ENCODE measurements at places on chromosomes 1 and 21. TPM values are rescaled to one million over a fixed set of nuclear protein-coding genes. Genes with fewer than 3 reads are reported as not detected.

DNA sequence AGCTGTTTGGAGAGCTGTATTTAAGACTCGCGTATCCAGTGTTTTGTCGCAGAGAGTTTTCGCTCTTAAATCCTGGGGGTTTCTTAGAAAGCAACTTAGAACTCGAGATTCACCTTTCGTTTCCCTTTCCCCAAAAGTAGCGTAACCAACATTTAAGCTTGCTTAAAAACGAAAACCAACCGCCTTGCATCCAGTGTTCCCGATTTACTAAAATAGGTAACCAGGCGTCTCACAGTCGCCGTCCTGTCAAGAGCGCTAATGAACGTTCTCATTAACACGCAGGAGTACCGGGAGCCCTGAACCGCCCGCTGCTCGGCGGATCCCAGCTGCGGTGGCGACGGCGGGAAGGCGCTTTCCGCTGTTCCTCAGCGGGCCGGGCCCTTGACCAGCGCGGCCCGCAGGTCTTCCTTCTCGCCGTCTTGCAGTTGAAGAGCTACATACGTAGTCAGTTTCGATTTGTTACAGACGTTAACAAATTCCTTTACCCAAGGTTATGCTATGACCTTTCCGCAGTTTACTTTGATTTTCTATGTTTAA is 1.9 kb downstream of the OLIG1 start:
- DNase-seq: no peak

The POGK gene
- 24.1 TPM for polyA plus RNA-seq

The PANK4 gene
- 10.4 TPM for polyA plus RNA-seq

DNA sequence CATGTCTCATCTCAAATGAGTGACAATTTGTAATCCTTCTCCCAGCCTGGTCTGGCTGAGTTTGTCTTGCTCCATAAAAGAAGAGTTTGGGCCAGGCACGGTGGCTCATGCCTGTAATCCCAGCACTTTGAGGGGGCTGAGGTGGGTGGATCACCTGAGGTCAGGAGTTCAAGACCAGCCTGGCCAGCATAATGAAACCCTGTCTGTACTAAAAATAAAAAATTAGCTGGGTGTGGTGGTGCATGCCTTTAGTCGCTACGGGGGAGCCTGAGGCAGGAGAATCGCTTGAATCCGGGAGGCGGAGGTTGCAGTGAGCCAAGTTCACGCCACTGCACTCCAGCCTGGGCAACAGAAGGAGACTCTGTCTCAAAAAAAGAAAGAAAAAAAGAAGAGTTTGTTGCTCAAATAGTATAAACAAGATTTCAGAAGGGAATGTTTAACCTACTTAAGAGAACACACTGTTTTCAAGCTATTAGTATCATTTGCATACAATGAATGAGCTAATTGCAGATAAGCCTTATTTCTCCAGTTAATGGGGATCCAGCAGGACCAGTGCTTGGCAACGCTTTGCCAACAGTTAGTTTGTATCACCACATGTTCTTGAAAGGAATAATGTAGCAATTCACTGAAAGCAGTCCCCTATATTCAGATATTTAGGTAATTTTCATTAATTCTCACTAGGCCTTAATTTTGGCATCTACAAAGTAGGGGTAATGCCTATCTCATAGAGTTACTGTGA is 15.9 kb downstream of the KLHDC7A start:
- no peak for DNase-seq

- no peak for DNase-seq
Measured at GRCh38 chr1:41827991-41828570, 90.6 kb downstream of the HIVEP3 start.
